ENCODE measurements at places on chromosomes 11 and 22. TPM values are rescaled to one million over a fixed set of nuclear protein-coding genes. Genes with fewer than 3 reads are reported as not detected.

The NLRP14 gene
- total RNA-seq: not detected

The PKNOX2 gene
- total RNA-seq: not detected

The MGAT3 gene
- 1.0 TPM for total RNA-seq

The CLMP gene
- 26.7 TPM for total RNA-seq
